Stimulated activated CD4-positive, alpha-beta T cell treated with anti-CD3 and anti-CD28 coated beads, Interleukin-4, amount 100 ng/mL, for 4 hours (primary cell): ENCODE measurements at places on chromosomes 16 and 17.

DNA sequence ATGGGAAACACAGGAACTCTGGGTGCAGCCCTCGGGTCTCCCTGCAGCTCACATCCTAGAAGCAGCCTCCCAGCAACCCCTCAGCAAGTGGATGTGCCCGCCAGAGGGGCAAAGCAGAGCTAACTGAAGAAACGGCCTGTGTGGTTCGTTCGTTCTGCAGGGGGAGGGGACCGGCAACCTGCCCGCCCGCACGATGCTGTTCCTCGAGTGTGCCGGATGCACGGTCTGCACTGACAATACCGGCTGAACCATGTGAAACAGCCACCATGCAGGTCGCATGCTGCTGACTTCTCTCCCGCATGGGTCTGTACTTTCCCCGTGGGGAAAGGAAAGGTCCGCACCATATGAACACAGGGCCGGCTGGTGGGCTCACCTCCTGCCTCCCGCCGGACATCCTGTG lies 25.3 kb upstream of the C16orf95 start:
- DNase-seq = no peak

- DNase-seq = peak; percentile 53
Observed at GRCh38 chr17:74671031-74671771, 41.5 kb downstream of the CD300LF start.

DNA sequence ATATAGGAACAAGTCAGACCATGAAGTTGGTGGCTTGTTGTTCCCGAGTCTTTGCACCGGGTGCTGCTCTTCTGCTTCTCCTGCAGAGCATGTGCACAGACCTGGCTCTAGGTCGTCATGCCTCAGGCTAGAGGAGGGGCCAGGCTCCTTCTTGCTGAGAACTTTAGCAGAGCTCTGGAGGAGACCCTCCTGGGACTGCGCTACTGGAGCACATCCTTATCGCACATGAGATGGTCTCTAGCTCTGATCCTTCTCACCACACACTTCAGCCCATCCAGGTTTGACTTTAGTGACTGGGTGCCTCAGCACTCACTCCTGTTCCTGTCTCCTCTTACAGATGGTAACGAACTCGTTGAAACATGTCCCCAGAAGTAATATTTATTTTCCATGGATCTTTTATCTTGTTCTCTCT lies 14.9 kb downstream of the FOXK2 start:
- DNase-seq = no peak

DNA sequence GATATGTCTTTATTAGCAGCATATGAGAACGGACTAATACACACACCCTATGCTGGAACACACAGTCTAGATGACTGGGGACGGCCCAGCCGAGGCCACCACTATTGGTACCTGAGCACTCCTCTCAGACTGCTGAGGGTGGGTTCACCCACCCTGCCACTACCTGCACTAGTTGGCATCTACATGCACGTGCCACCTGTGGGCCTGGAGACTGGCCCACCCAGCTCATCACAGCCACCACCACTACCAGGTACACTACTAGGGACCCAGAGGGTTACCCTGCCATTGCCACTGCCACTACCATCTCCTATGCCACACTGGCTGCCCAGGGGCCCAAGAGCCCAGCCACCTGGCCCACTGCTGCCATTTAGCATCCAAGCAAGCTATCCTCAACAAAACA lies 32.5 kb downstream of the MEAK7 start:
- DNase-seq = no peak

- peak; percentile 71 for DNase-seq
Observed at GRCh38 chr17:32998111-32998886, 6.7 kb downstream of the SPACA3 start.

DNA sequence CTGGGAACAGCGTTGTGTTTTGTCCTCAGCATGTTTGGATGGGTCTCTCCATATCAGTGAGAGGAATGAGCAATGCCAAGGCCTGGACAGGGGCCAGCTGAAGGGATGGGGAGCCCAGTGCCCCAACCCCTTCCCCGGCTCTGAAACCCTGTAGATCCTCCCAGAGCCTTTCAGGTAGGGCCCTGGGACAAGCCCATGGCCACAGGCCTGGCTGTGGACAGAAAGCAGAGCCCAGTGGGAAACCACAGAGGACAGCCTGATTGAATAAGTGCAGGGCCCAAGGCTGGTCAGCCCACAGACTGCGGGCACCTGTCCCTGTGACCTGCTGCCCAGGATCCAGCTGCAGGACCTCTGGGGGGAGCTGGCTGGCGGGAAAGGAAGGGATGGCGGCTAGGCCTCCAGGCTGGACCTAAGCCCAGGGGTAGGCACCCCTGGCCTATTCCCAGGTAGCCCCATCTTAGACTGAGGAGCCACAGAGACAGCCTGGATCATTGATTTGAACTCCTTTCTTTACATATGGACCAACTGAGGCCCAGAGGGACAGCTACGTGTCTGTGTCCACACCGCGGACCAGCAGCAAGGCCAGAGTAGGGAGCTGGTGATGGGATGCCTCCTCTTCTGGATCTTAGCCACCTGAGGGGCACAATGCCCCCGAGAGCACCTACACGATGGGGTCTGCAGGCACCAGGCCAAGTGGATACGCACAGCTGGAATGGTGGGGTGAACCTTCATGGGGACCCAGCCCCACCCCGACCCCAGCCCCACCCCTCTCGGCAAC lies 1.3 kb downstream of the CCDC102A start:
- no peak for DNase-seq

DNA sequence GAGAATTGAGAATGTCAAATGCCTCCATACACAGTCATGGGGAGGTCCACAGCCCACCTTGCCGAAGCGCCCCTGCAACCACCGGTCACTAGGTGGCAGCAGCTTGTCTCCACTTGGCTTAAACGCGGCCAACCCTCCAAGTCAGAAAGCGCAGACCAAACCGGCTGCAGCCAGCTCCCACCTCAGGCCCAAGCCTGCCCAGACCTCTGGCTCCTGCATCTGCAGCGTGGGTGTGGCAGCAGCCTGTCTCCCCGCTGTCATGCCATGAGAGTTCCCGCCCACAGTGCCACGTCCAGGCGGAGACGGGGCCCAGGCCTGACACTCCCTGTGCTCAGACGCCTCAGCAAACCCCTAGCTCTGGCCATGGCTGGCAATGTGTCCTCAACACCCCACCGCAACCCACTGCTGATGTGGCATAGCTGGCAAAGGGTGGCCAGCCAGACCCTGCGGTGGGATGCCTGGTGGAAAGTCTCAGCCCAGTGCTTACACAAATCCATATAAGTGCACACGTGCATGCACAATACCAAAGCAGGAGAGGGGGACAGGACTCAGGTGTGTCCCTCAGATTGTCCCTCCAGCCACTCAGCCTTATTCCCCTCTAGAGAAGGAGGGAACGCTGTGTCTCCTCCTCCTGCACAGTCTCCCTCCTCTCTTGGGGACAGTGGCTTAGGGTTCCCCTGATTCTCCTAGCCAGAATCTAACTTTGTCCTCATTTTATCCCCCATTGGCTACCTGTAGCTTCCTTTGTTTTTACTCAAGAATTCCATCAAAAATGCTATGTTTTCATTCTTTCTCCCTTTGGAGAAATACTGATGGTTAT lies 10.9 kb downstream of the COPZ2 start:
- peak; percentile 62 for DNase-seq

- no peak for DNase-seq
Observed at GRCh38 chr17:5121186-5121841, 5.5 kb downstream of the USP6 start.

DNA sequence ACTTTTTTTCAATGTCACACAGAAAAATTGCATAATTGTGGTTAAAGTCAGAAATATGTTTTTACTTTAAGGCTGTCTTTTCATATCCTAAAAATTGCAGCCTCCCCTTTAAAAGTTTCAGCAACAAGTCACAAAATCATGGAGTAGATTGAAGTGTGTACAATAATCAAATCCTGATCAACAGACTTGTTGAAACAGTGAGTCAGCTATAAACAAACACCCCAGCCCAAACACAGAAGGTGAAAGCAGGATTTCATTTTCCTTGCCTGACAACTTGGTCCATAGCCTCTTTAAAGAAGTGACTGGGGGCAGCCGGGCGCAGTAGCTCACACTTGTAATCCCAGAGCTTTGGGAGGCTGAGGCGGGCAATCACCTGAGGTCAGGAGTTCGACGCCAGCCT lies 59.9 kb downstream of the WNT3 start:
- no peak for DNase-seq

GRCh38 chr17:19316761-19317358 lies 45.7 kb downstream of the B9D1 start:
- DNase-seq = no peak

DNA sequence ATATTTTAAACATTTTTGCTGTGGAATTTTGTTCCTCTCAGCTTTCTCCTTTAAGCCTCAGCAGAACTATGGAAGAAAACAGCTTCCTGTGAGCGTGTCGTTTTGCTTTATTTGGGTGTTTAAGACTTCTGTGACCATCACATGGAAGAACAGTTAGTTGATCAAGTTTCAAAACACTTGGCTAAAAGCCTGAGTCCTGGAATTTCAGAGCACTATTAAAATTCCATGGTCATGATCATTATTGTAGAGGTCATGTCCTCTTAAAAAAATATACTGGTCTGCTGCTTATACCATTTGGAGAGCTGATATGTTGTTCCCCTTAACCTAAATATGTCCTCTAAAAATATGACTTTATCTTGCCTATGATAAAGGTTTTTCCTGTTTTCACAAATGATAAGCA lies 12.6 kb upstream of the CDR2 start:
- DNase-seq = no peak

DNA sequence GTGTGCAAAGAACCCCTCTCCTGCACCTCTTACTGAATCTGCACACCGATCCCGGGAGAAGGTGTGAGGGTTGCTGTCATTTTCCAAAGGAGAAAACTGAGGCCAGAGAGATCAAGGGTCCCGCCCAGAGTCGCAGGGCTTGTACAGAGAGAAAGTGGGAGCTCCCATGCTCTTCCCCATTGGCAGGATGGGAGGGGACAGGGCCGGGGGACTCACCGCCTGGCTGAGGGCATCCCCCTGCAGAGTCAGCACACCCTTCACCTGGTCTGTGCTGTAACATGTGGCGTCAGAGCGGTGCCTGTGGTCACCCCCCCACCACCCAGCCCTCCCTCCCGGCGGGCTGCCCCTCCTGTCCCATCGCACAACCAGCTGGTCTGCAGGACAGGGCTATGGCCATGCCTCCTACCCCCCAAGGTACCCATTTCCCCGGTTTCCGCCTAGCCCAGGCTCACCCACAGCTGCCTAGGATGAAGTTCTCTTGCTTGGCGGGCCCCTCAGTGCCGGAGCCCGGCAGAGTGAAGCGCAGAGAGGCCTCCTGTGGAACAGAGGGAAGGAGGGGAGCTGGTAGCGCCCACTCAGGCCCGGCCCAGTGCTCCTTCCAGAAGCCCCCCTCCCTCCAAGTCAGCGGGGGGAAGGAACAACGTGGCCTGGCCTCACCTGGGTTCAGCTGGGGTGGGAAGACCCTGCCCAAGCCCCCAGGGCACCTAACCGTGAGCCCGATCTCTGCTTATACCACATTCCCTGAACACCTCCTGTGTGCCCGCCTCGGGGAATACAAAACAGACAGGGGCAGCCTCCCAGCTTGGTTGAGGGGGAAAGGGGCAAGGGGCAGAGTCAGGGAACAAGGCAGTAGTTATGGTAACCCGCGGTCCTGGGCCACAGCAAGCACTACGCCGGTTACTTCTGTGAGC lies 1.1 kb downstream of the ROGDI start:
- no peak for DNase-seq

GRCh38 chr16:56637814-56638750 lies at the start of gene MT1A:
Gene MT1A (plus strand): TSS chr16:56638666. CDS start chr16:56638739, 73 bp downstream.
- no peak for DNase-seq

DNA sequence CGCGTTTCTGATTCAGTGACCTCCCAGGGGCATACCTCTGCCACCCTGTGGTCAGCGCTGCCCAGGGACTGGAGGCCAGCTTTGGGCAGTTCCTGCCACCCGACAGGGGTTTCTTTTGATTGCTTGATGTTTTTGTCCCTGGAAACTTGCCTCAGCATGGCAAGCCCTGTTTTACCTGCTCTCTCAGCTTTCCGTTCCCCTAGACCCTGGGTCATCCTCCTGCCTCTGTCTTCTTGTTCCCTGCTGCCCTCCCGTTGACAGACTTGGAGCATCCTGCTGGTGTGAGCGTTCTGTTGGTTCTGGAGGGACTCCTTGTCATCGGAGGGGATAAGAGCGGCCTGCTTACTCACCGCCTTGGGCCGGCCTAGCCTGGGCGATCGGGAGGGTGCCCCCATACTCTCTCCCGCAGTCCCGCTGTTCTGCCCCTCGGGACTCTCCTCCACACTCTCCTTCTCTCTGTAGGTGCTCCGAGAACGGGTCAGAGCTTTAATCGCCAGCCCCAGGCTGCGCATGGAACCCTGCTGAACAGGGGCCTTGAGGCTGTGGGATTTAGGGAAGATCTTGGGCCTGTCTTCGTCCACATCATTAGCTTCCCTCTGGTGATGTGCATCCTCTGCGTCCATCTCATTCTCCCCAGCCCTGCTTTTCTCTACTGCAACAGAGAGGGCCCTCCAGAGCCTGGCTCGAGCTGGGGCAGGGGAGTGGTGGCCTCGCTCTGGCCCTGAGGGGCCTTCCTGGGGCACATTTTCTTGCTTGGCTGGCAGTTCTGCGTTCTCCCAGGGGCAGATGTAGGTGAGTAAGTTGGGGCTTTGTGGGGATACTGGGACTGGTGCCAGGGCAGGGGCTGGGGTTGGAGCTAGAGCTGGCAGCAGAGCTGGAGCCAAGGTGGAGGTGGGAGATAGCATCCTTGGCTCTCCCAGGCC lies 13.7 kb downstream of the GPR179 start:
- no peak for DNase-seq

DNA sequence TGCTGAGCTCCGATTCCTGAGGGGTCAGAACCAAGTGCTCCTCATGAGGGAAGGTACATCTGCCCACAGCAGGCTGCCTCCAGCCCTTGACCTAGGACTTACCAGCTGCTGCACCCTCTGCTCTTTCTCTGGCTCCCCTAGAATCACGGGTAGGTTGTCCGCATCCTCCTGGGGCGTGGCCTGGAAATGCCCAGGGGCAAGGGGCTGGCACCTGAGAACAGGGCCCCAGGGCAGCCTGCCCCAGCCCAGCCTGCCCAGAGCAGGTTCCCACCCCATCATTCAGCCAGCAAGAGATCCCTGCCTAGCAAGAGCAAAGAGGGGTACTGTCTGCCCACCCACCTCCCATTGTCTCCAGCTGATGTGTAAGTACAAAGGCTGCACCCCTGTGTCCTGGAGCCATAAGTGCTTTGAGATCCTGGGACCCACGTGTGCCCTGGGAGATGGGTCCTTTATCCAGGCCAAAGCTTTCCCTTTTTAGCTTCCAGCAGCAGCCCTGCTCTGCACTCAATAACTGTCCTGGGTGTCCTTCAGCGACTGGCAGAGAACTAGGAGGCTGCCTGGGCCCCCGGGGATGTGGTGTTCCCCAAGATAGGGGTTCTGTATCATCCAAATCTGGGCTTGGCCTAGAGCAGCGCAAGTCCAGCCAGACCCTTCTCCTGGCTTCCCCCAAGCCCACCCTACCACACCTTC lies 5.1 kb downstream of the TSPOAP1 start:
- no peak for DNase-seq
